ENCODE measurements at places on chromosomes 4 and X. TPM values are rescaled to one million over a fixed set of nuclear protein-coding genes. Genes with fewer than 3 reads are reported as not detected.

The TMEM175 gene
- total RNA-seq: 39.1 TPM

GRCh38 chr4:3821580-3822229 is 55.5 kb downstream of the ADRA2C start:
- no peak for DNase-seq

DNA sequence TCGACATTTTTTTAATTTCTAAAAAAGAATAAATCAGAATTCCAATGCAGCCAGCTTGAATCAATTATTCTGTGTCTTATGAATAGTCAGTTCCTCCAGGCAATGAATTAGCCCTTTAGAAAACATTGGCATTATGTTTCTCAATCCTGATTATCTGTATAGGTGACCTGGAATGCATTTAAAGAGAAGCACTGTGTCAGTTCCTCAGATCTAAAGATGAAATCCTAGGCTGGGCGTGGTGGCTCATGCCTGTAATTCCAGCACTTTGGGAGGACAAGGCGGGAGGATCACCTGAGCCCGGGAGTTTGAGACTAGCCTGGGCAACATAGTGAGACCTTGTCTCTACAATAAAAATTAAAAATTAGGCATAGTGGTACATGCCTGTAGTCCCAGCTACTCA is 43.5 kb downstream of the MND1 start:
- DNase-seq: no peak

DNA sequence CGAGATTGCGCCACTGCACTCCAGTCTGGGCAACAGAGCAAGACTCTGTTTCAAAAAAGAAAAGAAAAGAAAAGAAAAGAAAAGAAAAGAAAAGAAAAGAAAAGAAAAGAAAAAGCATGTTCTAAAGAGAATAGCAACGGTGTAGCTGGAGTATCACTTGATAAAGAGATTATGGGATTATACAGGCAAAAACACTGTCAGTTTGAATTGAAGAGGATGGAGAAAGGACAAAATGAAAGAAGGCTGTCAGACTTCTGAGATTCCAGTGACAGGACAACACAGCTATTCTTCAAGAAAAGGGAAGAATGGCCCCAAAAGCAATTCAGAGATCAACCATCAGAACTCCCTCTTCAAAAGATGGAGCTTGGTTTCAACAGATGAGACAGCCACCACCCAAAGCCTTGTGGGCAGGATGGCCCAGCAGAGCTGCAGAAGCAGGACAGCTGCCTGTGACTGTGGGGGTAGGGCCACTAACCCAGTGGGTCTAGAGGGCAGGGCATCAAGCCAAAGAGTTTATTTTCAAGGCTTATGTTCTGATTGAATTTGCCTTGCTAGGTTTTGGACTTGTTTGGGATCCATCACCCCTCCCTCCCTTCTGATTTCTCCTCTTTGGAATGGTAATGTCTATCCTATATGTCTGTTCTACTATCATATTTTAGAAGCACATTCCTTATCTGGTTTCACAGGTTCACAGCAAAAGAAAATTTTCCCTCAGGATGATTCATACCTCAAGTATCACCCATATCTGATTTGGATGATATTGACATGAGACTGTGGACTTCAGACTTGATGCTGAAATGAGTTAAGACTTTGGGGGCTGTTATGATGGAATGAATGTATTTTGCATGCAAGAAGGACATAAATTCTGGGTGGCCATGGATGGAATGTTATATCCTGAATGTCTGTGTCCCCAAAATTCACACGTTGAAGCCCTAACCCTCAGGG is 17.5 kb downstream of the RFC1 start:
- no peak for DNase-seq

Measured in ureter (tissue), 1 donor.